HT-29 (cell line): ENCODE measurements at places on chromosomes 11 and 22.

- no peak for DNase-seq
These were observed 23.1 kb upstream of the NNMT start for GRCh38 chr11:114273071-114273470.

DNA sequence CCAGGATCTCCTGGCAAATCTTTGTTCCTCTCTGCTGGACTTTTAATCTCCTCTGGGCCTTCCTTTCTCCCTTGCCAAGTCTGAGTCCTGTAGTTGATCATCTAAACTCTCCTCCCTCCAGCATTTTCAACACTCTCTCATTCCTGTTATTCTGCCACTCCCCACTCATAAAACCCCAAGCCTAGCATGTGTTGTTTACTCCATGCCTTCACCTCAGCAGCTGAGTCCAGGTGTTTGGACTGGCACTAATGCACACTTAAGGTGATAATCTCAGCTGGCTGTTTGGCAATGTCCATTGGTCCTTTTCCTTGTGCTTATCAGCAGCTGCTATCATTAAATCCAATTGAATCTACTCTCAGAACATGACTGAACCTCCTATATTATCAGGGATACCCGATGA is 876.8 kb upstream of the TENM4 start:
- no peak for DNase-seq

- no peak for DNase-seq
These were observed 6.4 kb downstream of the CCND1 start for GRCh38 chr11:69647390-69647748.

DNA sequence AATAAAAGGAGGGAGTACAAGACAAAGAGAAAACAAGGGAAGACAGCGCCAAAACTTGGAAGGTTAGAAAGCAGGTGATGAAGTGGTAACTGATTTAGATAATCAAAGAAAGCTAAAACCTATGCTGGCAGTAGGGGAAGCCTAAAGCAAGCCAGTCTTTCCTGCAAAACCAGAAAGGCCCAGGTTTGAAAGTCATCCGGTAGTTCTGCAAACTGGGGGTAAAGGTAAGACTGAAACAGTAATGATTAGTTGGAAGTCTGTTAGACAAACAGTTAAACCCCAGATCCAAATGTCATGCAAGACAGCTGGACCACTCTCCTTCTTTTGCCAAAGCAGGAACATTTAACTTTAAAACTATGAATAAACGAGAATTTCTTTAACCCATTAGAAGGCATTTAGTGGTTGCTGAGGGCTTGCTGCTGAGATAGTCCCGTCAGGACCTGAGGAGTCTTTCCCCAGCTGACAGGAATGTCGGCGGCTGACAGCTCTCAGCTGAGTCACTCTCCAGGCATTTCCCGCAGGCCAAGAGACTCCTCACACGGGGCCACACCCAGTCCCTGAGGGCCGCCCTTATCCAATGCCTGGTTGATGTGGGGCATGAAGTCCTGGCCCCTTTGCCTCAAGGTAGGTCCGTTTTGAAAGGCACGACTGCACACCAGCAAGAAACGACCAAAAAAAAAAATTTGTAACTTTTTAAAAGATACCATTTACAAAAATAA is 36.3 kb upstream of the CFAP300 start:
- peak; percentile 80 for DNase-seq

DNA sequence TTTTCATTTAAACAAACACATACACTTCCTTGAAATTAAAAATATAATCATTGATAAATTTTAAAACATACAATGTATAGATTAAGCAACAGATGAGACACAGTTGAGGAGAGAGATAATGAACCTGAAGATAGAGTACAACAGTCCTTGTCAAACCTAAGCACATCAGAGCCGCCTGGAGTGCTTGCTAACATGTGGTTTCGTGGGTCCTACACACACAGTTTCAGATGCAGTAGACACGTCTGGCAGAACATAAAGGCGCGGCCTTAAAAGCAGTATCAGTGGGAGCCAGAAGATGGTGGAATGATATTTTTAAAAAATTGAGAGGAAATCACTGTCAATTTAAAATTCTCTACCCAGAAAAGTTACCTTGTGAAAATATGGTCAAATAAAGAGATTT is 134.4 kb downstream of the MPPED1 start:
- no peak for DNase-seq

DNA sequence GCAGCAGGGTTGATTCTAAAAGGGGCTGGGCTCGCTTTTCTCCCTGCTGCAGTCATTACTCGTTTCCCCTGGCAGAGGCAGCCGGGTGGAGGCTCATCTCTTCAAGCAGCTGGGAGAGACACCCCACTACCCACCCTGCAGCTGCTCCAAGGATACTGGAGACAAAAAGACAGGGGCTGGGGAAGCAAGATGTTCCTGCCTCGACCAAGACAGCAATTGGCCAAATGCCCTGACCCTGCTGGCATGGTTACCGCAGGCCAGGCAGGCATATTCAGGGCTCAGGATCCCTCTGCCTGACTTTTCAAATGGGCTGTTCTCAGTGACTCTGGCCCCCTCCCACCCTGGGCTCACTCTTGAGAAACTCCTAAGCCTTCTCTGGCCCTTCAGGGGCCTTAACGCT is 6.8 kb upstream of the RGL4 start:
- DNase-seq, result no peak

- peak; percentile 28 for DNase-seq
These were observed 1.4 kb downstream of the TMEM80 start for GRCh38 chr11:696955-697491.

GRCh38 chr22:44207981-44208317 is 27.2 kb downstream of the PARVG start:
- DNase-seq, result no peak
